NCI-H1105 treated with DMSO at 0.1 percent for 48 hours (cell line): ENCODE measurements at places on chromosomes 13 and 19.
A peak's percentile ranks its signal among the peaks of the same experiment; 100 is the strongest.

DNA sequence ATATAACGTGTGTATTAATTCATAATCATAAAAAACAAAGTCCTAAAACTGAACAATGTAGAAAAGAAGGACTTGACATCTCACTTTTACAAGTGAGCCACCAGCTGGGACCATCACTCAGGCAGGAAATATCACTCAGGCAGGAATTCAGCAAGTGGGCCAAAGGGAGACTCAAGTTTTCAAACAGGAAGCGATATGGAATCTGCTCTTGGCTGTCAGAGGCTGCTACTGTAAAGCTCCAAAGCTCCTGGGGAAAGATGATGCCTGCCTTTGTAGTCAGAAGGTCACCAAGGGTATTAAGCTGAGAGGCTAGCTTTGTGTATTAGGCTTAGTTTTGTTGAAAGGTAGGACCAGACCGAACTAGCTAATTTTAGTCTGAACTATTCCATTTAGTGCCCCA is 5.5 kb upstream of the AKAP11 start:
- no peak for DNase-seq

GRCh38 chr19:7873304-7874075 is 700 bp downstream of the PRR36 start:
- peak; percentile 57 for DNase-seq

GRCh38 chr13:21075379-21076249 is 14.2 kb upstream of the LATS2 start:
- DNase-seq, result no peak

DNA sequence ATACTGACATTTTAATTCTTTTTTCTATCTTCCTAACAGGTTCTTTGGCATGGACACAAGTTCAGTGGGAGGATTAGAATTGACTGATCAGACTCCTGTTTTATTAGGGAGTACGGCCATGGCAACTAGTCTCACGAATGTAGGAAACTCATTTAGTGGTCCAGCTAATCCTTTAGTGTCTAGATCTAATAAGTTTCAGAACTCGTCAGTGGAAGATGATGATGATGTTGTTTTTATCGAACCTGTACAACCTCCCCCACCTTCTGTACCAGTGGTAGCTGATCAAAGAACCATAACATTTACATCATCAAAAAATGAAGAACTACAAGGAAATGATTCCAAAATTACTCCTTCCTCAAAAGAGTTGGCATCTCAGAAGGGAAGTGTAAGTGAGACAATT is 34.5 kb downstream of the ZMYM2 start:
- no peak for DNase-seq

- DNase-seq, result peak; percentile 59
Observed at GRCh38 chr13:97224544-97225300, 2.6 kb downstream of the MBNL2 start.

GRCh38 chr13:73873940-73874830 is 260.0 kb downstream of the KLF12 start:
- peak; percentile 7 for DNase-seq

GRCh38 chr13:61370520-61370919 is 45.1 kb downstream of the PCDH20 start:
- DNase-seq, result no peak

GRCh38 chr13:52896827-52897659 is 48.6 kb upstream of the PCDH8 start:
- no peak for DNase-seq

- DNase-seq, result peak; percentile 42
Observed at GRCh38 chr13:27476943-27477703, 26.8 kb upstream of the MTIF3 start.

DNA sequence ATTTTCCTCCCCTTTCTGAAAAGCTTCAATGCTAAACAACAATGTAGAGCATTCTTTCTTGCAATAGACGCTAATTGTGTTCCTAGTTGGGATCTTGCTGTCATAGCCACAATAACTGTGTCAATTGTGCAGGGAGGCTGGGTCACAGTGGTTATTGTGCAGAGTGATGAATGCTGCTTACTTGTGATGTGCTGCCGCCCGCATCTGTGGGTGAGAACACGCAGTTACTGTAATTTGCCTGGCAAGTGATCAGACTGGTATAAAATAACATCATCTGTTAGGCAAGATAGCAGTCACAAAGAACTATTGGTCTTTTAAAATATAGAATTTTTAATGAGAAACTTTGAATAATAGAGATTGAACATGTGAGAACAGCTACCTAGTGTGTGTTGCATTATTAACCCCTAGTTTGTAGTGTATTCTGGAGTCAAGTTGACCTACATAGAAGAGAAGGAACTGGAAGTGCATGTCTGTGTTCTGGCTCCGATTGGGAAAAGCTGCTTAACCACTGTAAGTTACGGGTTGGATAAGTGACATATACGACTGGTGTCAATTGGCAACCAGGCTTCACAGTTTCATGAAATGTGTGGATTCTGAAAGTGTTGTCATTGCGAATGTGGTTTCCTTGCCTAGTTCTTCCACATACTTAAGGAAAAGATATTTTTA is 43.6 kb downstream of the SLAIN1 start:
- DNase-seq, result no peak

GRCh38 chr13:40940841-40941240 is 78.3 kb downstream of the ELF1 start:
- no peak for DNase-seq

DNA sequence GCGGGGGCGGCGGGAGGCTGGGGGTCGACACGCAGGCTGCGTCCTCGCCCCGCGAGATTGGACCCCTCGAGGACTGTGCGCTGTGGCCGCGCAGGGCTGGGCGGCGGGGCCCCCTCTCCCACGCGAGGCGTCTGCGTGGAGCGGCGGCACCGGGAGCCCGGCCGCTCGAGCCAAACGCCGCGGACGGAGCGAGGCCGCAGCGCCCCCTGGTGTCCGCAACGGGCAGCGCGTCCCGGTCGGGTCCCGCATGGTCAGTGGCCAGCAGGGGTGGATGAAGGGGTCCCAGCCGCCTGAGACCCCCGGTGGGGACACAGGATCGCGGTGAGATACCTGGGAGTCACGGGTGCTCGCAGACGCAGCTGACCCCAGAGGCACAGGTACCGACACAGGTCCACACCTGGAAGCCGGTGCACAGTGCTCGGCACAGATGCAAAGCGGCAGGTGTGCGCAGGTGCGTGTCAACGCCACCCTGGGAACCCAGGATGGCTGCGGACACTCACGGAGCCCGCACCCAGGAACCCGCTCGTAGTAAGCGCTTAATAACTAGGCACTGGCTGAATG is 2.1 kb upstream of the CIRBP start:
- peak; percentile 31 for DNase-seq

- no peak for DNase-seq
Observed at GRCh38 chr13:75762076-75762937, 126.2 kb downstream of the LMO7 start.

- DNase-seq, result no peak
Observed at GRCh38 chr13:32179708-32180107, 135.5 kb downstream of the ZAR1L start.

GRCh38 chr13:108662528-108662927 is 33.1 kb downstream of the MYO16 start:
- DNase-seq, result no peak

DNA sequence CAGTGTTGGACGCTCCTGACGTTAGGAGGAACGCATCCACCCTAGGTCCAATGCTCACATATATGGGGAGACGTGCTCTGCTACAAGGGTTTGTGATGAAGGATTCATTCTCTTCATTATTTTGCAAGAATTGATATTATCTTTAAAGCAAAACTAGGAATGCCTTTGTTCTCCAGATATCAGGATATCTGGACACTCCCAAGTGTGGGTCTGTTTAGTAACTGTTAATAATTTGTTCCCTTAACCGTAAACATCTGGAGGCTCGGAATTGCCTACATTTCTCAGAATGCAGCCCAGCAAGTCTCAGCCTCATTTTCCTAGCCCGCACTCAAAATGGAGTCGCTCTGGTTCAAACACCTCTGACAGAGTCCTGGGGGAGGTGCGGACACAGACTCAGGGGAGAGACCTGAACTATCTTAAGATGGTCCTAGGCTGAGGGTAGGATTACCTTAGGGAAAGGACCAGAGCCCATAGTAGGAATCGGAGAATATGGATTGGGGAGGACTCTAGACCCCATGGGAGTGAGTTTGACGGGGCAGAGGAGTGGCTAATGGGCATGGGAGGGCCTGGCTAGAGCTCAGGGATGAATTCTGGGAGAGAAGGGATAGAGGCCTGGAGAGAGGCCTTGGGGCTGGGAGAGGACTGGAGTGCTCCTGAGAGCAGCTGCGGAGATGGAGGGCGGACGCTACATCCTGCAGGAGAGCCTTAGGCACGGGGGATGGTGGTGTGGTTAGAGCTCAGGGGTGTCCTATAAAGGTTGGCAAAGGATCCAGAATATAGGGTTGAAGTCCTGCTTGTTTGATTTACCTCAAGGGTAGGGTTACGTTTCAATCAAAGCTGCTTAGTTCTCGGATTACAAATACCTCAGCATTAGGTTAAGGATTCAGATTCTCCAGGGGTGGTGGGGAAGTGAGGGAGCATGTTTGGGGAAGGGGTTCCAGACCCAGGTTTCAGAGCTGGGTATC is 43.2 kb downstream of the ZNF331 start:
- no peak for DNase-seq

- no peak for DNase-seq
Observed at GRCh38 chr19:30325676-30326392, 46.4 kb upstream of the ZNF536 start.
